CD4-positive, alpha-beta T cell treated with Interleukin-6 at 100 ng/mL for 8 hours (primary cell): ENCODE measurements at places on chromosomes 1 and 21.

GRCh38 chr1:236103646-236104218 lies 38.6 kb upstream of the GPR137B start:
- peak; percentile 54 for DNase-seq

DNA sequence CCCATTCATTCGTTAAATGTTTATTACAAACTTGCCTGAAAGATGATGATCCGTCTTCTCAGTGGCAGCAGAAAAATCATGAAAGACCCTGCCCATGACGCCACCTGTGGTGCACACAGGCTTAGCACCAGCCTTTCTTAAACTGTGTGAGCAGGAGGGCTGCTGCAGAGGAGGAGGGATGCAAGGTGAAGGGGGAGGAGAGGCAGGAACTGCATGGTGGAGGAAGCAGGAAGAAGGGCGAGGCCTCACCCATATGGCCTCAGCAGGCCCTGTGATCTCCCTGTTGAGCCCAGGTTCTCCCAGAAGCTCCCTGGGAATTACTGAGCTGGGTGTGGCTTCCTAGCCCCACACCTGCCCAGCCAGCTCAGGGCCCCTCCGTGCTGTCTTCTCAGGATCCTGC lies 25.0 kb upstream of the RD3 start:
- DNase-seq: no peak

GRCh38 chr1:60425528-60425927 lies 352.0 kb upstream of the C1orf87 start:
- DNase-seq: no peak

GRCh38 chr1:231919239-231919885 lies 292.8 kb downstream of the DISC1 start:
- DNase-seq: no peak

- DNase-seq: peak; percentile 51
These were observed at the start of gene FHL3 for GRCh38 chr1:38005195-38006007. FHL3 (minus strand) TSS chr1:38005514; CDS start chr1:37999412, 6,102 bp downstream.

DNA sequence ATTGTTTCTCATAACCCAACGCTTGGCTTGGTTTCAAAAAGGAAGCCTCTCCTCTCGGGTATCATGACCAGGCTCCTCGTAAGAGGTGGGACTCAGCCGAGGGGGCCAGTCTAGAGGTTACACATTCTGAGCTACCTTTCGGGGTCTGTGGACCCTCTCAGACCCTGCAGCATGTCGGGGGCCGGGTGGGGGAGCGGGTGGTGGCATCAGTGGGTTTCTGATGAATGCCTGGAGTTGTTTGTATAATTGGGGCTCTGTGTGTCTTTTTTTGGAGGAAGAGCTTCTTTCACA lies 229.3 kb downstream of the CAMTA1 start:
- DNase-seq: no peak

GRCh38 chr1:6477039-6477820 lies 11.3 kb upstream of the TNFRSF25 start:
- no peak for DNase-seq

DNA sequence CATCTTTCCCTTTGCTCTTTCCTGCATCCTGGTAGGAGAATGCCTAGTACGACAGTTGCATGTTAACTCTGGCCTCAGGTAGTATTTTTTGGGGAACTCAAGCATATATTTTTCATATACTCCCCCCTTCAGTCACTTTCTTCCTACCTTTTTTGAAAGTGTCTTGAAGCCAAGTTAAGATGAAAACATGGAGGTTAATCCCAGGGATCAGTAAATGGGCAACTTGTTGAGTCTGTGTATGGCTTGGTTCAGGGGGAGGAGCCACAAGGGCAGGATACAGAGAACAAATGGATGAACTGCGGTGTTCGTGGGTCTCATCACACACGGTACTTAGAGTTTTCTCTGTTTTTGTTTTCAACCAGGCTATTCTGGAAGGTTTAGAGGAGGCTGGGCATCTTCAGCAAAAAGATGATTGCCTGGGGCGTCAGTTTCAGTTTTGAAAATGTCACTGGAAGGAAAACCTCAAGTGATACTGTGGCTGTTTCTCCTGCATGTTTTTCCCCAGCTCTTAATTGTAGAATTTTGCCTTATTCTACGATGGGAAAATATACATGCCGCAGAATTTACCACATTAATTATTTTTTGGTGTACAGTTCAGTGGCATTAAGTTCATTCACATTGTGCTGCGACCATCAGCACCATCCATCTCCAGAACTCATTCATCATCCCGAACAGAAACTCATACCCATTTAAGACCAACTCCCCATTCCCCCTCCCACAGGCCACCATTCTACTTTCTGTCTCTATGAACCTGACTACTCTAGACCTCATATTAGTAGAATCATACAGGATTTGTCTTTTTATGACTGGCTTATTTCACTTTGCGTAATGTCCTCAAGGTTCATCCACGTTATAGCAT lies 71.5 kb downstream of the MAP10 start:
- no peak for DNase-seq

DNA sequence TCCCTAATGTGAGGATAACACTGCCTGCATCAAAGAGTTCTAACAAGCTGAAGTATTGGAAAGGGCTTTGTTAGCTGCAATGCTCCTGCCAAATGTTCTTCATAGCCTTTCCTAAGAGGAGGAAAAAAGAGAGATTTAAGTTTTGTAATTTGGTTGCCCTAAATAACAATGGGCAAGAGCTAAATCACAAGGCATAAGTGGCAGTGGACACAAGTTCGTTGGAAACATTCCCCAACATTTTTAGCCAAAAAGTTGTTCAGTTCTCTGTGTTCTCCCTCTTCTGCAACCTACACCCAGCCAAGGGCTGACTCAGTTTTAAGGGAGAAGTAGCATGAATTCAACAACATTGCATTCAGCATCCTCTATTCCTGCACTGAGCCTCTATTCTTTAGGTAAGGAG lies 2.6 kb upstream of the UQCRHL start:
- DNase-seq: no peak

GRCh38 chr1:5901841-5902240 lies 90.4 kb downstream of the NPHP4 start:
- no peak for DNase-seq

- no peak for DNase-seq
These were observed 572.1 kb downstream of the DPYD start for GRCh38 chr1:97348599-97349265.

DNA sequence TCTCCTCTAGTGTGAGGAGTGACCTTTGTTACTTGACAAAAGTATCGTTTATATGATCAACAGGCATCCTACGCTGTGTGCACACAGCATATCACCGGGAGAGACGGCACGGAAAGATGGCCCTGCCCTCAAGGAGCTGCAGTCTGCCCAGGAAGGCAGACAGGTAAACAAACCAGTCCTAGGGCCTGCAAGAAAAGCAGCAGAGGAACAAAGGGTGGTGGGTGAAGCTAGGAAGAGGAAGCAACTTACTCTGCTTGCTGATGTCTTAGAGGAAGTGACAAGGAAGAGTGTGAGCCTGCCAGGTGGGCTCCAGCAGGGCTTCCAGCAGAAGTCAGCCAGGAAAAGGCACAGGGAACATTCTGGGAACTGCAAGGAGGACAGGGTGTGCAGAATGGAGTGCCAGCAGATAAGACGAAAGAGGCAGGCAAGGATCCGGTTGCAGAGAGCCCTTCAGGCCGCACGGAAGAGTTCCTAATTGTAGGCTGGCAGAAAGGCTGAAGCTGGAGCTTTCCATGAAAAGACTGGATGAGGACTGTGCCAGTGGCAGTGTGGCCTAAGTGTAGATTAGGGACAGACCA lies 106.7 kb downstream of the SLC45A1 start:
- DNase-seq: peak; percentile 69

- DNase-seq: no peak
These were observed 15.2 kb downstream of the RIPK4 start for GRCh38 chr21:41751611-41752011.

- no peak for DNase-seq
These were observed 25.5 kb downstream of the CAPN9 start for GRCh38 chr1:230772457-230773395.

DNA sequence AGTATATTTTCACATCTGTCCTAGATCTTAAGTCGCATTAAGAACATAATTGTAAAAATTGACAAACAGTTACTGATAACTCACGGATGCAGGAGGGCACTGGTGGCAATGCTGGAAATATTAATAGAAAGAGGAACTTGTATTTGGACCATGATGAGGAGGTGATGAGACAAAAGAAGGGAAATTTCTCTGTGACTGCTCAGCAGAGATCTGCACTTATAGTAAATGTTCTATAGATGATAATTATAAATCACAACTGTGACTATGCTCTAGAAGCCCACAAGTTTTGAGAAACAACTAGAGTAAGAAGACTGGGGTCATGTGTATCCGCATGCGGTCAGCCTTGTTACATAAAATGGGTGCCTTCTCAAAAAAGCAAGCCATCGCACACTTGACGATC lies 8.7 kb upstream of the DUSP12 start:
- DNase-seq: no peak

DNA sequence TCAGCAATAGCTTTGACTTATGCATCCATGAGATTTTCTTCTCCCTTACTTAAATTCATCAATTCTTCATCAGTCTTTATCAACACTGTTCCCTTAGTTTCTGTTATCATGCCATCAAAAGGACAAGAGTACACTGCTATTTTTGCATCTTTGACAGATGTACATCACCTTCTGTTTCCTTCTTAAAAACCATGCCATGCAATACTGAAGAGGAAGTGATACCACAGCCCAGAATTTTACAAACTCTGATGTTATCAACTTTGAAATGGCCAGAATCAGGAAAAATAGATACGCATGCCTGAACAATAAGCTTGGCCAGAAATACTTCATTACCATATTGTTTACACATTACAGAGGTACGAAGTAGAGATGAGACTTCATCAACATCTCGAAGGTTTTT lies 21.1 kb downstream of the FMO5 start:
- no peak for DNase-seq
